Body of pancreas (tissue), 4 donors: ENCODE measurements at places on chromosomes 6 and 20.

DNA sequence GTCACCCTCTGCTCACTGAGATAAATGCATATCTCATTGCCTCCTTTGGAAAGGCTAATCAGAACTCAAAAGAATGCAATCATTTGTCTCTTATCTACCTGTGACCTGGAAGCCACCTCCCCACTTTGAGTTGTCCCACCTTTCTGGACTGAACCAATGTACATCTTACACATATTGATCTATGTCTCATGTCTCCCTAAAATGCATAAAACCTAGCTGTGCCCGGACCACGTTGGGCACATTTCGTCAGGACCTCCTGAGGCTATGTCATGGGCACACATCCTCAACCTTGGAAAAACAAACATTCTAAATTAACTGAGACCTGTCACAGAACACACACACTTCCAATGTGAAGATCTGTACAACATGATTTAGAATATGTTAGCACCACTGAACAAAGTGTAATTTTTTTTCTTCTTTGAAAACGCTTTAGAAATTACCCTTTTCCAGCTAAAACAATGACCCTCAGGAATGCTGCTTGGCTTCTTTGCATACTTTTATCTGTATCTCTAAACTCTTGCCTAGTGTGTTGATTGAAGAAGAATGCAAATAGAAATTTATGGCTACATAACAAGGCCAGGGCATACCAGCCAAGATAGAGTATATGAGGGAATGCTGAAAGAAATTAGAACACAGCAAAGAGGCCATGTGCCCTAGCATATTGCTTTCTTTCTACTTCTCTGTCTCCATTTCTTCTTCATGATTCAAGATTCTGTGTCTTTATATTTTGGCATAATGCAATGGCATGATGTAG is 84.6 kb upstream of the DST start:
- no peak for DNase-seq

DNA sequence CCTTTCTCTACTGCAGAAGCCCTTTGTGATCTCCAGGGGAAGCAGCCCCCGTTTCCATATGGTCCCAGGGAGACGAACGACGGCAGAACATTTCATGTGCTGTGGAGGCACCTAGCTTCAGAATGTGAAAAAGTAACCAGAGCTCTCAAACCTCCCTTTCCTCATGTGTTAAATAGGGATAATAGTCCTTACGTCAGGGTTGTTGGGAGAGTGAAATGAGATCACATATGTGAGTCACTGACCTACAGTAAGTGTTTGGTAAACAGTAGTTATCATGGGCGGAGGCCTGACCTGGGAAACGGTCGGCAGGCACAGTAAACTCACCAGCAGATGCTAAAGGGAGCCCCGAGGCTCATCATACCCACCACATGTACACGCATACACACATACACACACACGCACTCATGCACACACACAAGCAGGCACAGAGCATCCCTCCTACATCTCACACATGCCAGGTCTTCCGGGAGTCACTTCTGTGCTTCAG is 89.7 kb downstream of the LY86 start:
- peak; percentile 24 for DNase-seq

- no peak for DNase-seq
Measured at GRCh38 chr6:130843575-130844320, 16.5 kb downstream of the SMLR1 start.

GRCh38 chr6:139446138-139446715 is 71.8 kb upstream of the CITED2 start:
- DNase-seq: no peak

GRCh38 chr6:105321207-105321606 is 81.7 kb downstream of the PREP start:
- peak; percentile 38 for DNase-seq

DNA sequence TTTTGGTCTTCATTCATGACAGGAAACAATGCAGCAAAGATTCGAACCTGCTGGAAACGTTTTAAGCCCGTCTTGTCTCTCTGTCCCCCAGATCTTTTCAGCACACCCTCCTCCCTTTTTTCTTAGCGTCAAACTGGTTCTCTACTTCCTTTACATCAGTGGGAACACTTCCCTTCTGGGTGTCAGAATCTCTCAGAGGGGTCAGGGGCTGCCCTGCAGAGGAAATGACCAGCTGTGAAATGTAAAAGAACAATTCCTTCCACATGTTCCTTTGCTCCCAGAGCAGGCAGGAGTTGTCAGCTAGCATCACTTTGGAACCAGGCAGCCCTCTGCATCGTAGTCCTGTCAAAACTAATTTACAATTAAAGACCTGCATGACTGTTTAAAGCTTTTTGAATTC is 619.0 kb downstream of the TFAP2A start:
- DNase-seq: no peak

- no peak for DNase-seq
Measured at GRCh38 chr6:45967363-45967762, 48.3 kb downstream of the CLIC5 start.

- DNase-seq: no peak
Measured at GRCh38 chr20:22411286-22411626, 173.1 kb downstream of the FOXA2 start.

GRCh38 chr20:51462566-51463276 is 79.8 kb downstream of the NFATC2 start:
- DNase-seq: peak; percentile 49

- peak; percentile 85 for DNase-seq
Measured at GRCh38 chr20:675453-676314, at the start of gene SCRT2. SCRT2 (minus strand) TSS chr20:675802; CDS start chr20:675601, 201 bp downstream.

DNA sequence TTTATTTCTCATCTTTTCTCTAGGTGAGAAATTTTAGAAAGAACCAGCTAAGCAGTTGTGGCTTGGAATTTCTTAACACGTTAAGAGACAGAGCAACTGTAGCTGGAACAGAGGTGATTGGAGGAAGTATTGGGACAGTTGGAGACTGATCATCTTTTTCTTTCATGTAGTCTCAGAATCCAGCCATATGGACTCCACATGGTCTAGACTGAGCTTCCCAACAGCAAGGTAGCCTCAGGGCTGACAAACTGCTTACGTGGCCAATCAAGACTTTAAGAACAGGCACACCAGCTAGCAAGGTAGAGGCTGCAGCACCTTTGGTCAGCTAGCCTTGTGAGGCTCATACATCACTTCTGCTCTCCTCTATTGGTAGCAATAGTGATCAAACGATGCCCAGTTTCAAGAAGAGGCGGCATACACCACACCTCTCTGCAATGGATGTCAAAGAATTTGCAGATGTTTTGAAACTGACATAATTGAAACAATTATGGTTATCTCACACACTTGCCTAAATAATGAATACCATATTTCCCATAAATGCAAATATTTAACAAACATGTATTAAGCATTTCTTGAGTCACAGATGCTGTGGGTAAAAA is 590.5 kb upstream of the SLC35B3 start:
- DNase-seq: no peak

DNA sequence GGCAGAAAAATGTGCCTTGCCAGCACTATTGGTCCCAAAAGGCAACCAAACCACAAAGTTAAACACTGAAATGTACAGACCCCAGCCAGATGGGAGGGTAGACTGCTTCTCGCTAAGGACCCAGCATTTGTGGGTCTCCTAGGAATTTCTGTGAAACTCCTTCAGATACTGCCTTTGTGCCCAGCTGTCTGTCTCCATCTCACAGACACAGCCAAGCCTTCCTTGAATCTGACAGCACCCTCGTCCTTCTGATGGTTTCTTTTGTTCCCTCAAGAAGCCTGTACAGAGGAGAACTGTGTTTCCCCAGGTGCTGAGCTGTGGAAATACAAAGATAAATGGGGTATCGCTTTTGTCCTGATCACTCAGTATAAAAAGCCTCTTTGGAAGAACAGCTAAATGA is 254.0 kb upstream of the TAB2 start:
- no peak for DNase-seq

GRCh38 chr20:57388953-57389694 is 2.1 kb upstream of the RBM38 start:
- DNase-seq: peak; percentile 86

DNA sequence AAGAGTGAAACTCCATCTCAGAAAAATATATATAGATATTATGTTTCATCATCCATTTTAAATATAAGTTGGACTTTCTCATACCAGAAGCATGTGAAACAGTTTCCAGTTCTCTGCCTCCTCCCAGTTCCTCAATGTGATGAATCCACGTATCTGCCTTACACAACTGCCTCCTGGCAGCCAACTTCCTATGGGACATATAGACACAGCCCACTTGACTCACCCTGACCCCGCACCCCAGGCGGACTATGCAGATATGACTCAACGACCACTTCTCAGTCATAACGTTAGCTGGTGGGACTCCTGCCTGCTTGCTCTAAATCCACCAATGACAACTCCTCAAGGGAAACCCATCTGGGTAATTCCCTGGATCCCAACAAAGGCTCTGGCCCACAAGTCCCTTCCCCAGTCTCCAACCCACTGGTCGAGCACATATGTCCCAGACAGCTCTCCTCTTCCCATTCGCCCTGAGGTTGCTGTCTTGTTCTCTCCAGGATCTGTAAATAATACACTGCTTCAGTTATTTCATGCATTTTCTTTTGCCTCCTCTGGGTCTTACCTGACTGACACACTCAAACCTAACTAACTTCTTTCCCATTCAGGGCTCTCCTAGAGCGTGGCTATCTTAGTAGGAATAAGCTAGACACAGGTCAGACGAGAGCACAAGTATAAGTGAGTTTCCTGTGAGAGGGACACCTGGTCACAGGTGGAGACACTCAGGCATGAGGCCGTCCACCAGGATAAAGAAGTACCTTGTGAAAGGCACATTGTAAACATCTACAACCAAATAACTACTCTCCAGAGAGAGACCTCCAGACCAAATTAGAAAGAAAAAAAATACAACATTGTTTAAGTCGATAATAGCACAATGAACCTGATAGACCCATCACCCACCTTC is 548.5 kb downstream of the CD83 start:
- DNase-seq: no peak

DNA sequence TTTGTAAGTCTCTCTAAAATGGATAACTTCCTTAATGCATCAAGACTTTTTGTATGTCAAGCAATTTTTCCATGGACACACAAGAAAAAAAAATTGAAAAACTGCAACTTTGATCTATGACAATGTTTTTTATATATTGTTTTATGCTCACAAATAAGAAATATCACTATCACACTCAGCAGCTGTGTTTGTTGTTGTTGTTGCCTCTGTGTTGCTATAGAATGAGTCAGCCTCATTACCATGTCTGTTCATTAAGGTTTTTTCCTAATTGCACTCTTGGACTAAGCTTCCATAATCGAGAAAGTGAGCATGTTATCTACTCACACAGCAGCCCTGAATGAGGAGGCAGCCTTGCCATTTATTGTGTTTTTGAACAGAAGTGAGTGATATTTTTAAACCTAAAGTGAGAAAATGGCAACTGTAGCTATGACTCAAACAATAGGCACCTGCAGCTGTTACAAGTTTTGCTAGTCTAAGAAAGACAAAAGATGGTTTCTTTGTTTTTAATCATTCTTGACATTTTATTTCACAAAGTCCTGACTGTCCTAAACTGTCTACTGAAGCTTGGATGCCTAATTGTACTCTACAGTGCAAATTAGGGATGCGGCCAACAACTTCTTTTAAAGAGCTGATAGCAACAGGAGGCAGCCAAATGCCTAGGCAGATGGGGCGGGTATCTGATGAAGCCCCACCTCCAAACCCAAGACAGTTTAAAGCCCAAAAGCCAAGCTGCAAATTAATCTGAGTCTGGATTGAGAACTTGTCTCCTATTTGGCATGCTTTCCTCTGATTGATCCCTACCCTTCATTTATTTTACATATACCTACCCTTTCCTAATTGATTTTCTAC is 77.9 kb upstream of the DOK5 start:
- no peak for DNase-seq

DNA sequence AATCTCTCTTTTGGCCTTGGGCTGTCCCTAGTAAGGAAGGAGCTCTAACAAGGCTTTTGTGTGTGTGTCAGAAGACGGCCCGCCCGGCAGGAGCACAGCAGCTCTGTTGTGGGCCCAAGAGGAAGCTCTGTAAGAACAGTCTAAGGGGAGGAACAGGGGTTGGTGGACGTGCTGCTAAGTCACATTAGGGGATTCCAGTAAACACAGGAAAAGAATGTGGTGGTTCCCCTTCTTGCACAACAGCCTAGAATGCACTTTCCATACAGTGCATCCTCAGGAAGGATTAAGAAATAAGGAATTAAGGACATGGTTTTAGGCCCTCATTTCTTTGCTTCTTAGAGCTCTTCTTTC is 114.5 kb downstream of the RNF144B start:
- peak; percentile 71 for DNase-seq

DNA sequence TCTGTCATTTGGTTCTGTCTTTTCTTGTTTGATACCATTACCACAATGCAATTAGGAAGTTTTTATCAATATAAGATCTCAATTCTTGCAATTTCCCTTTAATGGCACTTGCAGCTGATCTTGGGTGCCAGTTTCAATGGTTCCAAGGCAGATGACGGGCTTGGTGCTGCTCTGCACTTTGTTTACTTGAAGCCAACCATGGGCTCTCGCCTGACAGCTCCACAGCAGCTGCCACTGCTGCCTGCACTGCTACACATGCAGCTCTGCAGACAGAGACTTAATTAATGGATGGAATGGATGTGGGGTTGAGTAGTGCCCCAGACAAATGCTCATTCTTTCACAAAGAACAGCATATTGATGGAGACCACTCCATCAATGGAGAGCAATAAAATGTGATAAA is 1024.3 kb upstream of the EPHA7 start:
- no peak for DNase-seq

GRCh38 chr20:40773376-40773775 is 84.3 kb upstream of the MAFB start:
- DNase-seq: no peak

DNA sequence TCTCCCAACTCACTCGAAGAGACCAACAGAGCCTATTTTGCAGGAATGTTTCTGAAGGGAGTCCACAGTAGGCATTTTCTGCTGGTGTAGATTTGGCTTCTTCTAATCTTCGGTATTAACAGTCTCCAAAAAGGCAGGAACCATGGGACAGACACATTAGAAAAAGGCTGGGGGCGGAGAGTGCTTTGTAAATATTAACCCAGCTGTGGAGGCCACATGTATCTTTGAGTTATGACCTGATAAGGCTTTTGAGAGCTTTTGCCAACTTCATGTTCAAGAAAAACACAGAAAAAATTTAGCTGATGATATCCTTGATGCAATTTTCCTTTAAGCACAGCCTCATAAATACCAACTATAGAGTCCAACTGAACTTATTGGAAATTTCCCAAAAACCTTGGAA is 119.4 kb upstream of the TSHZ2 start:
- peak; percentile 78 for DNase-seq

GRCh38 chr6:135170238-135170637 is 10.9 kb upstream of the MYB start:
- DNase-seq: no peak

DNA sequence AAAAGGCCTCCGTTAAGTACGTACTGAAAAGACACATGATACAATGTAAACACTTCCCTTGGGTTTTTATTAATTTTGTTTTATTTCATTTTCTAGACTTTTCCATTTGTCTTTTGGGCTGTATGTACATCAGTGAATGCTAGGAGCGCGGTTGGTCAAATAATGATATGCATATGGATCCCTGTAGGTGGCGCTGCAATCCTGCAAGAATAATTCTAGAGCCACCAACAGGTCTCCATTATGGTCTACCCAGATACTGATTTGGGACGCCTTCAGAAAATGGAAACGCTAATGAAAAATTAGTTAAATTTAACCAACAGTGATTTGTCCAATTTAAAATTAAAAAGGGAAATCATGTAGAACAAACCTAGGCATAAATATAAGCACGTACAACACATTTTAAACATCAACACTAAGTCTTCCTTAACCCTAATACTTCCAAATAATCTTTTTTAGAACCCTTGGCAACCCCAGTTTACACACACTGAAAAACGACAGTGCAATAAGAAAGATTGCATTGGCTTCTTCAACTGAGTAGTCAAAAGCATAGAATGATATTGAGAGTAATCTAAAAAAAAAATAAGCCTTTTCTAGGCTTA is 433.5 kb downstream of the RFPL4B start:
- peak; percentile 78 for DNase-seq
